ENCODE measurements at places on chromosomes 4 and X.

DNA sequence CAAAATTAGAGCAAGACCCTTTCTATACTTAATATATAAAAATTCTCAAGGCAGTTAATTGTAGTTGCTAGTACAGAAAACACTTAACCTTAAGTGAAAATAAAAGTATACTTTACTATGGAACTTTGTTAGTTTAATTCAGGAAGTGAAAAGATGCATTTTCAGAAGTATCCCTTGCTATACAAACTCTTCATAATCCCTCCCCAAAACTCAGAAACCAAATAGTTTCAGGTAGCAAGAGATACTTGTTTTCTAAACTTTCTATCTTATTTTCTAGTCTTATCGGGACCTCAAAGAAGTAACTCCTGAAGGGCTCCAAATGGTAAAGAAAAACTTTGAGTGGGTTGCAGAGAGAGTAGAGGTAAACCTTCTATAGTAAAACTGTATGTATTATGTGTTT lies 14.3 kb downstream of the PAICS start:
- DNase-seq: no peak
- H3K4me1 ChIP-seq: no peaks in the 10 kb centered on the region
- no peaks in the 10 kb centered on the region for H3K27me3 ChIP-seq
- H3K36me3 ChIP-seq: peaks cover 23% of the 10 kb centered on the region
- no peak overlapping the region for H3K4me3 ChIP-seq

DNA sequence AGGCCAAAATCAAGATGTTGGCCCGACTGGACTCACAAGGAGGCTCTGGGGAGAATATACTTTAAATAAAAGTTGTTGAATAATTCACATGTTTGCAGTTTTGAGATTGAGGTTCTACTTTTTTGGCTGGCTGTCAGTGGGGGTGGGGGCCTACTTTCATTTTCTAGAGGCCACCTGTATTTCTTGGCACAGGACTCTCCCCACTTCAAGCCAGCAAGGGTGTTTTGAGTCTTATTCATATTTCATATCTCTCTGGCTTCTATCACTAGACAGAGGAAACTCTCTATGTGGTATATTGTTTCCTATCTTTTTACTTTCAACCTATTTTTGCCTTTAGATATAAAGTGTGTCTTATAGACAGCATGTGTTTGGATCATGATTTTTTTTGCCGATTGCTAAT lies 266.4 kb downstream of the PRR32 start:
- no peak for DNase-seq
- H3K36me3 ChIP-seq: no peaks in the 10 kb centered on the region
- no peaks in the 10 kb centered on the region for H3K4me1 ChIP-seq
- H3K27me3 ChIP-seq: no peaks in the 10 kb centered on the region

DNA sequence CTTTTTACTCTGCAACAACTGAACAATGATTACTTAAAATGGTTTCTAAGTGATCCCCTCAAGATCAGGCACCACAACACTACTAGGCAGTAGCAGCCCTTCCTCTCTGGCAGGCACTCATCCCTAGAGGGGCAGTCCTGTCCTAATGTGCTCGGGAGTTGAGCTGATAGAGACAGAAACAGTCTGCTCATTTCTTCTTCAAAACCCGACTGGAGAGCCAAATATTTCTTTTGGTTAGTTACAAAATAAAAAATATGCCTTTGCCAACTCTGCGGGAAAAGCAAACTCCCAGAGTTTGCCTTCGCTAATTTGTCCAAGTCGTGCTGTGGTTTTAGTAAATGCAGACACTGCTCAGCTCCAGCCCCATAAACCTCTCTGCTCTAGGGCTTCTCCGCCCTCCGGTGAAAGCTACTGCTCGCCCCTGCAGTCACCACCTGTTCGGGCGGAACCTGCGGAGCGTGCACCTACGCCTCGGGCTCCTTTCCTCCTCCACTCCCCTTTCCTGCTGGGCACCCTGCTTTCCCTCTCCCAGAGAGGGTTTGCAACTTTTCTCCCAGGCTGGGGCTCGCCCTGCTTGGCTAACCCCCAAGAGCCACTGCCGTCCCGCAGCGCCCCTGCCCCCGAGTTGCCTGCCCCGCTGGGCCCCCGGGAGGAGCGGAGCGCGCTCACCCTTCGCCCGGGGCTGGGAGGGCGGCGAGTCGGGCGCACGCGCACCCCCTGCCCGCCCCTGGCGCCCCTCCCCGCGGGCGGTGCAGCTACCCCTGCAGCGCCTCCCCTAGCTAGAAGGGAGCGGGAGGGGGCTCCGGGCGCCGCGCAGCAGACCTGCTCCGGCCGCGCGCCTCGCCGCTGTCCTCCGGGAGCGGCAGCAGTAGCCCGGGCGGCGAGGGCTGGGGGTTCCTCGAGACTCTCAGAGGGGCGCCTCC lies at the start of gene NPNT:
NPNT (plus strand) TSS at position 812 of the 923 bp plus-strand sequence. CDS start 182 bp downstream, outside the sequence.
- no peaks in the 10 kb centered on the region for H3K36me3 ChIP-seq
- H3K27ac ChIP-seq: no peak within 1 kb of the TSS
- peaks cover 4% of the 10 kb centered on the region for H3K4me1 ChIP-seq
- no peak for DNase-seq
- peaks cover 8% of the 10 kb centered on the region for H3K27me3 ChIP-seq

GRCh38 chr4:102037566-102037965 lies 247.0 kb downstream of the BANK1 start:
- no peak overlapping the region for H3K27ac ChIP-seq
- H3K36me3 ChIP-seq: no peaks in the 10 kb centered on the region
- H3K27me3 ChIP-seq: no peaks in the 10 kb centered on the region

DNA sequence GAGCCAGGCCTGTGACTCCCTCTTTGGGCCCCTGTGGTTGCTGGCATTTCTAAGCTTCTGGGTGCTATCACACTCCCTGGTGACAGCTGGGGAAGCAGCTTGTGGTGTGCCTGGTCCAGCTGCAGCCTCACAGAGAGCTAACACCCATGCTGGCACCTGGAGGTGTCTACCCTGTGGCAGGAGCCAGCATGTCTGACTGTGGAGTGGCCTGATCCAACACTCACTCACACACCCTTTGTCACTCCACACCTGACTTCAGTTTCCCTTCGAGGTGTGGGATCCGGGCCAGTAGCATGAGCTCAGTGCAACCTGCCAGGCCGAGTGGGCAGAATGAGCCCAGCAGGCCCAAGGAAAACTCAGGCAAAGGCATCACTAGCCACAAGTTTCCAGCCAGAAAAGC lies 67.5 kb downstream of the TECRL start:
- H3K36me3 ChIP-seq: no peaks in the 10 kb centered on the region
- no peak overlapping the region for H3K4me3 ChIP-seq
- H3K27ac ChIP-seq: no peak overlapping the region
- H3K4me1 ChIP-seq: no peaks in the 10 kb centered on the region
- no peak for DNase-seq

DNA sequence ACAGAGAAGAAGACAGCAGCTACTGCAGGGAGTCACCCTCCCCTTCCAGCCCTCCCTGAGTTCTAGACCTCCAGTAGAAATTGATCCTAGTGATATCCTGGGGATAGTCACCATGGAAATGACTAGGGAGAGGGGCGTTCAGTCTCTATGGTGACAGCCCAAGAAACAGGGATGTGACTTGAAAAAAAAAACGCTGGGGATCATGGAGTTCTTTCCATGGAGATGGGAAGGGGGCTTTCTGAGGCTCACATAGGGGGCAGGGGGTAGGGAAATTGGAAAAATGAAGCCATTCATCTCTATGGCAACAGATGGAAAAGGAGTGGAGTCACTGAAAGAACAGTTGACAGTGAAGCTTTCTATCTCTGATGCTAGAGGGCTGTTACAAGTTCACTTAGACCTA lies 28.0 kb upstream of the IGBP1 start:
- DNase-seq: no peak
- H3K27ac ChIP-seq: no peak overlapping the region
- H3K36me3 ChIP-seq: no peaks in the 10 kb centered on the region
- H3K4me1 ChIP-seq: no peaks in the 10 kb centered on the region

GRCh38 chr4:41212616-41213203 lies 1.6 kb downstream of the APBB2 start:
- DNase-seq: no peak
- no peak overlapping the region for H3K4me3 ChIP-seq
- H3K4me1 ChIP-seq: peaks cover 11% of the 10 kb centered on the region
- no peak overlapping the region for H3K27ac ChIP-seq
- peaks cover 14% of the 10 kb centered on the region for H3K27me3 ChIP-seq

- H3K27ac ChIP-seq: no peak overlapping the region
- no peaks in the 10 kb centered on the region for H3K4me1 ChIP-seq
- H3K4me3 ChIP-seq: no peak overlapping the region
- H3K27me3 ChIP-seq: no peaks in the 10 kb centered on the region
- H3K36me3 ChIP-seq: no peaks in the 10 kb centered on the region
Measured at GRCh38 chr4:108181704-108182103, 13.0 kb upstream of the LEF1 start.

GRCh38 chr4:145340071-145340675 lies 141.5 kb upstream of the SMAD1 start:
- no peaks in the 10 kb centered on the region for H3K4me1 ChIP-seq
- peaks cover 2% of the 10 kb centered on the region for H3K27me3 ChIP-seq
- no peak overlapping the region for H3K4me3 ChIP-seq
- no peak for DNase-seq

DNA sequence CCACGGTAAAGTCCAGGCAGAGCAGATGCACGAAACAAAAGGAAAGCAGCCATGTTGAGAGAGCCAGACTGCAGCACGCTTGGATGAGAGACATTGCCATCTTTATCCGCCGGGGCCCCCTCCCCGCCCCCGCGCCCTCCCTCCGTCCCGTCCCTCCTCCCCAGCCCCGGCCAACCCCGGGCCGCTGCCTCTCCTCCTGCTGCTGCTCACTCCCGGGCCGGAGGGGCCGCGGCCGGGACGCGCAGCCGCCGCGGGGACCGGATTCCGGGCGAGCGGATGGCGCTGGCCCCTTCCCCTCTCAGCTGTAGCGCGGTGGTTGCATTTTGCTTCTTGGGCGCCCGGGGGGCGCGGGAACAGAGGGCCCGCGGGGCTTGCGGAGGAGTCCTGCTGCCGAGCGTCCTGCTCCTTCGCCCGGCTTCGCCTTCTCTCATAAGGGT lies 542 bp downstream of the RNF150 start:
- H3K27ac ChIP-seq: no peak overlapping the region
- peaks cover 17% of the 10 kb centered on the region for H3K27me3 ChIP-seq
- no peaks in the 10 kb centered on the region for H3K4me1 ChIP-seq
- DNase-seq: no peak
- H3K36me3 ChIP-seq: no peaks in the 10 kb centered on the region

DNA sequence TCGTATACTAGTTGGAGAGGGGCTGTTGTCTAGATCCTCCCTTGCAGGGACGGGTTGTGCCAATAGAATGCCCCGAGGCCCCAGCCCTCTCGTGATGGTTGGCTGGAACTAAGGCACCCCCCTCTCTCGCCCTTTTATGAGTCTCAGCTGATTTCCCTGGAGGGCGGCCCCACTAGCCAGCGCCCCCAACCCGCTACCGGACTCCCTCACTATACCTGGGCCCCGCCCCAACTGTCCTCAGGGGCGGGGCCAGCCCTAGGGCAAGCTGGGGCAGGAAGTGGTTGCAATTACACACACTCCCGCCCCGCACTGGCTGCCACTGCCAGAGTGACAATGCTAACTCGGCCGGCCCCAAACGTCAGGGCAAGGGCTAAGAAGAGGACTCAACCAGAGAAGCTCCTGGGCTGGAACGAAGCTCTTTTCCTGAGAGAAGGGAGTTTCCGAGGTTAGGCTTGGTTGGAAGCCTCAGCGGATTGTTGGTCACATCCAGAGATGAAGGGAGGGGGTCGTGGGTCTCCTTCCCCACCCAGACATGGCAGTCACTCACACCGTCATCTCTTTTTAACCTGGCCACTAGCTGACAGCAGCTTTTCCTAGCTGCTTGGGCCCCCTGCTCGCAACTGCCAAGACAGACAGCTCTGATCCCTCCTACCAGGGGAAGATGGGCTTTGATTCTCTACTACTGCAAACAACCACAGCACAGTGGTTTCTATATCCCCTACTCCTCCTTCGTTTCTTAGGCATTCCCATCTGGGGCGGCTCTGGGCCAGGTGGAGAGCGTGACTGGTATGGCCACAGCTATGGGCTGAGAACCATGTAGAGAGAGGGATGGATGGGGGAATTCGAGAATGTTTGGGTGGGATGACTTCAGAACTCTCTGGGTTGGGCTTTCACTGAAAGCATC lies 21.0 kb upstream of the BCORL1 start:
- peak; percentile 51 for DNase-seq
- H3K27ac ChIP-seq: peak overlapping the region; percentile 30
- H3K36me3 ChIP-seq: no peaks in the 10 kb centered on the region
- H3K4me1 ChIP-seq: peaks cover 7% of the 10 kb centered on the region
- no peaks in the 10 kb centered on the region for H3K27me3 ChIP-seq
- peak overlapping the region; percentile 50 for H3K4me3 ChIP-seq

DNA sequence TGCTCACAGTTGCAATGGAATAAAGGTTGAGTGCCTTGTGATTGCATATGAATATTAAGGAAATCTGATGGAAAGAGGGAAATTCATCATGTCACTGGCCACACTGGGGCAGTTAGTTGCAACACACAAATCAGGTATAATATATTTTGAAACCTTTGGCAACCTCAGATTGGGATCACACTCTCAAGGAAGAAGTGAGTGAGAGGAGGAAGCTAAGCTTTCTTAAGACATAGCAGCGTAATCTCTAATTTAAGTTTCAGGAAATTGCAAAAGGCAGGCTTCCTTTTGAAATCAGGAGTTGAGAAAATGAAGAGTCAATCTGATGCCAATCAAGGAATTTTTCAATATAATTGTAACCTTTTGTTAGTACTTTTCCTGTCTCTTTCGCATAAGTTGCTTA lies 12.3 kb upstream of the CLTRN start:
- H3K4me1 ChIP-seq: peaks cover 5% of the 10 kb centered on the region
- no peak for DNase-seq
- no peaks in the 10 kb centered on the region for H3K36me3 ChIP-seq
- H3K27me3 ChIP-seq: no peaks in the 10 kb centered on the region

DNA sequence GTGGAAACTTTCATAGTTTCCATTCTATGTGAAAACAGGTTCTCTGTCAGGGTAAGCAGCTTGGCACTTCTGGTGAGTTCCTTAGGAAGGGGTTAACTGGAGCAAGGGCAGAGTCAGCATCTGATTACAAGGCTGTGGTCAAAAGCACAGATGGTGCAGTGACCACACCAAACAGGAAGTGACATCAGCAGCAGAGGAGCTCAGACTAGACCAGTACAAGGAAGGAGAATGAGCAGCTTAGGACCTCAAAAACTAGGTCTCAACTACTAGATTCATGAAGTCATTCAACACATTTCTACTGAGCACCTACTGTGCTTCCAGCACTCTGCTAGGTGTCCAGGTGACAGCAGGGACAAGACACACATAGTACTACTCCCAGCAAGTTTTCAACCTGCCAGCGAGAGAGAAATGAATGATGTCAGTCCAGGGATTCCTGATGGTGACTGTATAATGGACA lies 130.2 kb downstream of the AMELX start:
- DNase-seq: no peak
- no peaks in the 10 kb centered on the region for H3K4me1 ChIP-seq
- H3K27ac ChIP-seq: no peak overlapping the region
- H3K4me3 ChIP-seq: no peak overlapping the region
- H3K27me3 ChIP-seq: no peaks in the 10 kb centered on the region

- H3K4me1 ChIP-seq: no peaks in the 10 kb centered on the region
- H3K27me3 ChIP-seq: no peaks in the 10 kb centered on the region
- H3K27ac ChIP-seq: no peak overlapping the region
- no peak for DNase-seq
Measured at GRCh38 chr4:117784266-117784665, 250.0 kb upstream of the NDST3 start.

- no peak overlapping the region for H3K27ac ChIP-seq
- H3K36me3 ChIP-seq: no peaks in the 10 kb centered on the region
- no peak overlapping the region for H3K4me3 ChIP-seq
- no peaks in the 10 kb centered on the region for H3K27me3 ChIP-seq
Measured at GRCh38 chr4:3830774-3831528, 64.8 kb downstream of the ADRA2C start.

GRCh38 chr4:138560448-138560847 lies 318.3 kb upstream of the SLC7A11 start:
- no peak overlapping the region for H3K4me3 ChIP-seq
- H3K36me3 ChIP-seq: no peaks in the 10 kb centered on the region
- DNase-seq: no peak
- no peaks in the 10 kb centered on the region for H3K27me3 ChIP-seq
- H3K27ac ChIP-seq: no peak overlapping the region
- no peaks in the 10 kb centered on the region for H3K4me1 ChIP-seq
